ENCODE measurements at places on chromosomes 13 and 19. TPM values are rescaled to one million over a fixed set of nuclear protein-coding genes. Genes with fewer than 3 reads are reported as not detected.

Gene ATP1A3
- 0.05 TPM for polyA plus RNA-seq

Gene CDC42EP5
- 9.4 TPM for polyA plus RNA-seq

Gene IFT88
- polyA plus RNA-seq: 9.5 TPM

Gene ZNF729
- not detected for polyA plus RNA-seq

GRCh38 chr13:42477596-42478190, 96.3 kb upstream of the TNFSF11 start:
- no peak for DNase-seq

- DNase-seq: no peak
Observed at GRCh38 chr13:33686772-33687480, 131.0 kb upstream of the RFC3 start.

DNA sequence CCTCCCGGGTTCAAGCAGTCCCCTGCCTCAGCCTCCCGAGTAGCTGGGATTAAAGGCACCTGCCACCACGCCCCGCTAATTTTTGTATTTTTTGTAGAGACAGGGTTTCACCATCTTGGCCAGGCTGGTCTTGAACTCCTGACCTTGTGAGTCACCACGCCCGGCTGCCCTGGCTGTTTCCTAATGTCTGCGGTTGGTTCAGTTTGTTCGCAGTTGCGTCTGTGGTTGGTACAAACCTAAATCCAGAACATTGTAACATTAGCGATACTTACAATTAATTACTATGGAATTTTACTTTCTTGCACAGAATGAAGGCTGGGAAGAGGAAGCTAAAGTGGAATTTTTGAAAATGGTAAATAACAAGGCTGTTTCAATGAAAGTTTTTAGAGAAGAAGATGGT, 38.1 kb downstream of the RNF17 start:
- no peak for DNase-seq

DNA sequence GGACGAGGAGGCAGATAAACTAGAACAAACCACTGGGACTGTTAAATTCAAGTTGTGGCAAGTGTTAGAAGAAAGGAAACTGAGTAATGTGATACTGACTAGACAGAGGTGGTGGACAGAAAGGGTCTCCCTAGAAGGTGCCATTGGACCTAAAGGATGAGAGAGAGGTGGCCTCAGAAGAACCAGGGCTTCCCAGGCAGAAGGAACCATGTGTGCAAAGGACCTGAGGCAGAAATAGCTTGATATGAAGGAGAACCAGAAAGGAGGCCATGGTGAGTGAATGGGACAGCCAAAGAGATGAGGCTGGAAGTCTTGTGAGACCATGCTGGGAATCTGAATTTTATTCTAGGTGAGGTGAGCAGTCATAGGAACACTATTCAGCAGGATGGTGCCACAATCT, 2.8 kb upstream of the SYDE1 start:
- DNase-seq: no peak

DNA sequence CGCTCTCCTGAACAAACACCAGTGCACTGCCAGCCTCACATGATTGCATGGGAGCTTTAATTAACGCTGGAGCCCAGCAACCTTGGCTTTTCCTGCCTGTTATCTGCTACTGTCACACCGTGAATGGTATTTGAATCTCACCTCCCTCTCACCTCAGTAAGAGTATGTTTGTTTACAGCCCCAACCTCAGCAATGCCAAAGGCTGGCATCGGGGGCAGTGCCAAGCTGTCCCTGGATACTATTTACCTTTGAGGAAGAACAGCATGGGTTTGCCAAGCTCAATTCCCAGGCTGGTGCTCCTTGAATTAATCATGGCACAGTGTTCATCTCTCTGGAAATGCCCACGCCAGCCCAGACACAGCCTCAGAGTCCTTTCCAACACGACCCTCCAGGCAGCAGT, 57.2 kb upstream of the SERPINE3 start:
- no peak for DNase-seq

- no peak for DNase-seq
Observed at GRCh38 chr13:107716241-107716640, 499.1 kb downstream of the LIG4 start.

Data from keratinocyte (primary cell).